ENCODE measurements at places on chromosomes 5 and 9.

DNA sequence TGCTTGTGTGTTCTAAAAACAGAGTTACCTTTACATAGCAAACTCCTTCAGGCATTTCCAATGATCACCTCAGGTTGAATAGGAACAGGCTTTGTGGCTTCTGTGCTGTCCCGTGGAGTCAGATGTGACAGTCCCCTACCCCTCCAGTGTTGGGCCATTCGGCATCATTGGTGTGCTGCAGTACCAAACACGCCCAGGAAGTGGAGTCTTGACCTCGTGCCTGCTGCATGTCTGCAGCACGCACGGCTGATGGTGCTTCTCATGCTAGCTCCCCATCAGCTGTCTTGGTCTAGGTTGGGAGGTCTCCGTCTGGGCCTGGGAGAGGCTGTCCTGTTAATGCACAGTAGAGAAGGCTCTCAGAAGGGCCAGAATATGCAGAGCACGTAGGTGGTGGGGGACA lies 42.5 kb upstream of the PHF2 start:
- no peak for DNase-seq

DNA sequence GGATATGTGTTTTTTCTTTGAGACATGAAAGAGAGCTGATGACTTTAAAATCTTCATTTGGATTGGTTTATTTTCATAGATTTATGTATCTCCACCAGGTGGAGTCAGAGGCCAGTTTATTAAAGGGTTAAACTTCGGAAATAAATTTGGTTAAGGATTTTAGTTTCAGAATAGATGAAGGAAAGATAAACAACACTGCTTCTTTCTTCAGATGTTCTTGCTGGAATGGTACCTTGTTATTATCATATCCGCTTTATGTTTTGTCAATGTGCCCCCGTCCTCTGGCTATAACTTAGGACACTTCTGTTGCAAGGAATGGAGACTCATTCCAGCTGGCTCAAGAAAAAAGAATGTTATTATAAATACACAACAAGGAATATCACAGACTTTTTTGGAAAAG lies 81.2 kb downstream of the ALDH1A1 start:
- DNase-seq: peak; percentile 15

GRCh38 chr9:21523021-21524014 lies 41.2 kb upstream of the IFNE start:
- no peak for DNase-seq

DNA sequence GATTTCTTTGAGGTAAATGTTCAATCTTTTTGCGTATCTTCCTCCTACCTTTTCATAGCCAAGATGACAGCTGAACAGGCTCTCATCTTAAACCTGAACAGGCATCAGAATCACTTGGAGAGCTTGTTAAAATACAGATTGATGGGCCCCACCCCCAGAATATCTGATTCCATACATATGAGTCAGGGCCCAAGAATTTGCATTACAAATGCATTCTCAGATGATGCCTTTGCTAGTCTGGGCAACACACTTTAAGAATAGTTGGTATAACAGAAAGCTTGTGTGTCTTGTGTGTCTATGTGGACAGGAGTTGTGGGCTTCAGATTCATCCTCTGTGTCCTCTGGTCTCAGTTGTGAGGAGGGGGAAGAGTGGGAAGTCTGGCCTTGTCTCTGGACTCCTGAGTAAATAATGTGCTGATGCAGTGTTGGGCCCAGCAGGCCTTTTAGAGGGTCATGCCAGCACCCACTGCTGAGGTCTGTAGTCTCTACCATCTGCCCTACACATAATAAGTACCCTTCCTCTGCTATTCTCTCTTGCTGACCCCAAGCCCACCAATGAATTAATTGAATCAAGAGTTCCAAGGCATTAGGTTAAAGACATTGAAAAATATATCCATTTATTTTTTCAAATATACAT lies 43.1 kb downstream of the PTCD2 start:
- DNase-seq: peak; percentile 45

DNA sequence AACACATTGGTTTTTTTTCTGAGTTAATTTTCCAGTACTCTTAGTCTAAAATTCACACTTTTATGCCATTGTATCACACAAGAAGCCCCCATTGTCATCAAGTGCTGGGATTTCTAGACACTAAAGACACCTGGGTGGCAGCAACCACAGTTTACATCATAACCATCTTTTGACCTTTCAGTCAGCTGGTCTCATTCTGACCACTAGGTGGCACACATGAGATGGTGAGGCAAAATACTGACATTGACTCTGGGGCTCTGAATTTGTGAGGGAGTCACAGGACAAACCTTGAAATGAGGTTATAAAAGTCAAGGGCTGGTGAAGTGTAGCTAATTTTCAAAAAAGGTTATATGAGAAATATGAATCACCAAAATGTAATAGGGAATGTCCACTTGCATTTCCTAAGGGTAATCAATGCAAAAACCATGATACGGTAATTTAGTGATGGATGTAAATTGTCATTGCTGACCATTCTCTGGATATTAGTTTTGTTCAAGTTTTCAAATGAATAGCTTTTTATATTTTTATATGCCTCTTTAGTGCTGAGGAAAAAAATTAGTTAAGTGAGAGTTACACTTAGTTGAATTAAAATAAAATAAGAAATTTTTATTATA lies 229.4 kb downstream of the DMAC1 start:
- DNase-seq: peak; percentile 4

- no peak for DNase-seq
Observed at GRCh38 chr5:96527768-96528661, 95.0 kb upstream of the PCSK1 start.

DNA sequence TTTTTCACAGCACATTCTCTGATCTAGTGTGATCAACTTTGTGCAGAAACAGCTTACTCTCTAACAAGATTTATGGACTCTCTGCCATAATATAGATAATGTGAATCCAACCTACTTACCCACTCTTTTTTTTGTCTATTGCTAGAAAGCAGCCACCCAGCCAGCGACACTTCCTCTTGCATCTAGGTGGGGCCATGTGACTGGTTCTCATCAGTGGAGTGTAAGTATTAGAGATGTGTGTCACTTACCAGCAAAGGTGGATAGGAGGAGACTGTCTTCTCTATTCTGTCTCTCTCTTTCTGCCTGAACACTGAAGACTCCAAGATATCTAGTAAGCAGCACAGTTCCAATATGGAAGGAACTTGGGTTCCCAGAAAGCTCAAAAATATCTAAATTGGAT lies 174.8 kb downstream of the MCTP1 start:
- no peak for DNase-seq

GRCh38 chr9:97918611-97919010 lies 3.7 kb downstream of the TRMO start:
- no peak for DNase-seq

GRCh38 chr5:13552361-13552760 lies 392.1 kb downstream of the DNAH5 start:
- DNase-seq: no peak

DNA sequence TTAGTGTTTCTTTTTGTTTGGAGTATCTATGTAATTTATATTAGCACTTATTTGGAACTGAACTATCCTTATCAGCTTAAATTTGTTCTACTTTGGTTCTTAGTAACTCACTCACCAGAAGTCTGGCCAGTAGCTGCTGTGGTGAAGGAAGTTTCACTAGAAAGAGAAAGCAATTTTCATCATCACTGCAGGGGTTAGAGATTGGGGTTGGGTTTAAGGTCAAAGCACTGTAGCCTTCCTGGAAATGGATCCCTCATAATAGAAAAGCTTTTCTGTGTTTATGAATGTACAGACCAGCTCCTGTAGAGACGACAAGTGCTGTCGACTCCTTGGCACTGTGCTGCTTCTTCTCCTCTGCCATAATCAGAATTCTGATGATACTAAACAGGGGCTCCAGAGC lies 22.2 kb downstream of the MROH2B start:
- DNase-seq: no peak

All from SW 1271 (cell line).